ENCODE measurements at places on chromosomes 7 and 10.

DNA sequence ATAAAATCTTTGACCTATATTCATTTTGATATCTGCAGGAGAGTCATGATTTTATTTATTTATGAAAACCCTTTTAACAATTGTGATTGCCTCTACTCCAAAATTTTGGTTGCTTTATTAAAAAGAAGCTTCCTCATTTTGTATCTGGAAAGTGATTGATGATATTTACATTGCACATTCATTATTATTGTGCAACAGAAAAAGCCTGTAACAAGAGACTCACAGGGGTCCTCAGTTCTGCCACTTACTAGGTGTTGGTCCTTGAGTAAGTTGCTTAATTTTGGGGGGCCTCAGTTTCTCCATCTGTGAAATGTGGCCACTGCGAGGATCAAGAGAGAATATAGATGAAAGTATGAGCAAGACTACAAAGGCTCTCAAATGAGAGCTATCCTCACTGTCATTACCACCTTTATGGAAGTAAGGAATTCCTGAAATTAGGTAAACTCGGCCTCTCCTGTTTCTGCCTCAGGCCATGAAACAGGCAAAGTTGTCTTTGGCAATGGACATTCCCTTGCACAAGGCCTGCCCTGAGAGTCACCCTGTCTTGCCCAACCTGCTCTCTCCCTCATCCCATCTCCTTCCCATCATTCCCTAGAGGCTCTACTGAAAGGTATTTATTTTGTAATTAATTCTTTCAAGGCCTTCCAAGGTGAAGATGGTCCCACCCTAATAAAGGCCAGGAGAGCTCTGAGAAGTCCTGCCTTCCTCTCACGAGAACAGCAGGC, 66.1 kb upstream of the ABLIM1 start:
- no peak for DNase-seq

- peak; percentile 74 for DNase-seq
Measured at GRCh38 chr10:93115661-93116383, 42.1 kb downstream of the CYP26A1 start.

- DNase-seq: no peak
Measured at GRCh38 chr7:27535795-27536194, 126.9 kb downstream of the HIBADH start.

DNA sequence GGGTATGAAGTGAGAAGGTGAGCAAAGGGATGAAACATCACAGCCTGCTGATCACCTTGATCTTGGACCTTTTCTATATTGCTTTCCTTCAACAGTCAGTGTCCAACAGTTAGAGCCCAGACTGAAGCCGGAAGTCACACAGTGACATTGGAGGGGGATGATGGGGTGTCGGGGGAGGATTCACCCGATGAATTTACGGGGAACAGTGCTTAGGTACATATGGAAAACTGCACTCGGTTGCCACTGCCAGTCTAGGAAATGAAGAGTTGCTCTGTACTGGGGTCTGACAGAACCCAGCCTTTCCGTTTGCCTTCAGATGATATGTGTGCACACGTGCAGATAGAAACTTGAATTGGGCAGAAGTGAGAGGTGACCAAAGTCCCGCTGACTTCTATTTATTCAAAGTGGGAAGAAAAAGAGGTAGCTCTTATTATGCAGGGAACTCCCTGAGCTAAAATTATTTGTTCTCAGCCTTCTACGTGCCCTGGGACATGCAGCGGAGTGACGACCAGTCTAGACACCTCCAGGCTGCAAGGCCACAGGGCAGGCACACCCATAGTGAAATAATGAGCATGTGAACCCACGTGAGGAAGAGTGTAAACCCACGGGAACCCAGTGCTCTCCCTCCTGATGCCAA, 107.2 kb upstream of the INHBA start:
- no peak for DNase-seq

Data from CD4-positive, alpha-beta T cell treated with Interleukin-6 at 100 ng/mL for 8 hours (primary cell).